ENCODE measurements at places on chromosomes 4 and X.

GRCh38 chr4:2698504-2698903, 57.6 kb downstream of the TNIP2 start:
- no peaks in the 10 kb centered on the region for H3K27me3 ChIP-seq

DNA sequence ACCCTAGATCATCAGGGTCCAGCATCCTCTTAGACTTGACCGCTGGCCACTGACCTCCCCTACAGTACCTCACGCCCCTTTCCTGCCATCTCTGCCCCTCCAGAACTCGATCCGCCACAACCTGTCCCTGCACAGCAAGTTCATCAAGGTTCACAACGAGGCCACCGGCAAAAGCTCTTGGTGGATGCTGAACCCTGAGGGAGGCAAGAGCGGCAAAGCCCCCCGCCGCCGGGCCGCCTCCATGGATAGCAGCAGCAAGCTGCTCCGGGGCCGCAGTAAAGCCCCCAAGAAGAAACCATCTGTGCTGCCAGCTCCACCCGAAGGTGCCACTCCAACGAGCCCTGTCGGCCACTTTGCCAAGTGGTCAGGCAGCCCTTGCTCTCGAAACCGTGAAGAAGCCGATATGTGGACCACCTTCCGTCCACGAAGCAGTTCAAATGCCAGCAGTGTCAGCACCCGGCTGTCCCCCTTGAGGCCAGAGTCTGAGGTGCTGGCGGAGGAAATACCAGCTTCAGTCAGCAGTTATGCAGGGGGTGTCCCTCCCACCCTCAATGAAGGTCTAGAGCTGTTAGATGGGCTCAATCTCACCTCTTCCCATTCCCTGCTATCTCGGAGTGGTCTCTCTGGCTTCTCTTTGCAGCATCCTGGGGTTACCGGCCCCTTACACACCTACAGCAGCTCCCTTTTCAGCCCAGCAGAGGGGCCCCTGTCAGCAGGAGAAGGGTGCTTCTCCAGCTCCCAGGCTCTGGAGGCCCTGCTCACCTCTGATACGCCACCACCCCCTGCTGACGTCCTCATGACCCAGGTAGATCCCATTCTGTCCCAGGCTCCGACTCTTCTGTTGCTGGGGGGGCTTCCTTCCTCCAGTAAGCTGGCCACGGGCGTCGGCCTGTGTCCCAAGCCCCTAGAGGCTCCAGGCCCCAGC, 5.2 kb downstream of the FOXO4 start:
- H3K27ac ChIP-seq, result no peak overlapping the region
- H3K4me1 ChIP-seq, result peaks cover 52% of the 10 kb centered on the region
- DNase-seq, result peak; percentile 65
- no peak overlapping the region for H3K4me3 ChIP-seq
- H3K36me3 ChIP-seq, result peaks cover 21% of the 10 kb centered on the region
- H3K27me3 ChIP-seq, result no peaks in the 10 kb centered on the region

DNA sequence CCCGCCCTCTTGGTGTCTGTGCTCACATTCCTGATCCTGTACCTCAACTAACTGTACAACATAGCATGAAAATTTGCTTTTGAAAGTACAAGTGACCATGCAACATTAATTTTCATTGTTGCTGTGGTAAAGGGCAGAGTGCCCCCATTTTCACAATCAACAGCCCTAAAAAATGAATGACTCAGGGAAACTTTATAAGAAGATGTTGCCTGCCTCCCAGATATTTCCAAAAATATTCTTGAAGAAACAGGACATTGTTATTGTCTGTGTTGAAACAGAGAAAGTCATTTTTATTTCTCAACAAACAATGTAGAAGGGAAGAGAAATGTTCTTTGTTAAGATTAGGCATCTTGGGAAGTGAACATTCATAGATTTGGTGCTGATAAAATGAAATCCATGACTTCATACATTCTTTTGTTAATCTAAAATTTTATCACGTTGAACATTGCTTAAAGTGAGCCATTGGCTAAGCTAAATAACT, 113.9 kb upstream of the ANXA3 start:
- peaks cover 12% of the 10 kb centered on the region for H3K27me3 ChIP-seq
- no peak for DNase-seq
- no peak overlapping the region for H3K4me3 ChIP-seq
- no peaks in the 10 kb centered on the region for H3K36me3 ChIP-seq
- no peak overlapping the region for H3K27ac ChIP-seq

DNA sequence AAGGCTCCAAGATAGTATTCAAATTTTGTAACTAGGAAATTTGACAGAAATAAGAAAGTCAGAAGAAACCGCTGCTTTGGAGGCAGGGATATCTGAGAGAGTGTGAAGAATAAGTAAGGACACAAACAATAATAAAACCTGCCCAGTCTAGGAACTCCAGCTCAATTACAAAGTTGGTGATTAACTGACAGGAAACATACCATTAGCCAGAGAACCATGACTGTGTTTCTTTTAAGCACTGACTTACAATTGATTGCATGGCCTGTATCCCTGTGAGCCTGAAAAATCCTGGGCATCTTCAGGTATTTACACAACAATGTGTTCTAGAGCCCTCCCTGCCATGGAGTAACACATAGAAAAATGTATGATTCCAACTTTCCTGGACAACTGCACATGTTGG, 127.4 kb downstream of the GRIA3 start:
- no peaks in the 10 kb centered on the region for H3K36me3 ChIP-seq
- no peak overlapping the region for H3K27ac ChIP-seq
- H3K27me3 ChIP-seq, result no peaks in the 10 kb centered on the region
- DNase-seq, result no peak
- H3K4me3 ChIP-seq, result no peak overlapping the region

- H3K27ac ChIP-seq, result no peak overlapping the region
- no peaks in the 10 kb centered on the region for H3K27me3 ChIP-seq
- no peaks in the 10 kb centered on the region for H3K4me1 ChIP-seq
- no peak for DNase-seq
- no peaks in the 10 kb centered on the region for H3K36me3 ChIP-seq
These were observed 725.0 kb downstream of the CCSER1 start for GRCh38 chr4:90852237-90852636.
